ENCODE measurements at places on chromosomes 6 and 20.

GRCh38 chr6:154343473-154344308 lies 12.9 kb downstream of the IPCEF1 start:
- peak overlapping the region; percentile 1 for H3K4me3 ChIP-seq
- peaks cover 28% of the 10 kb centered on the region for H3K4me1 ChIP-seq
- H3K27ac ChIP-seq: peak overlapping the region; percentile 19
- H3K27me3 ChIP-seq: no peaks in the 10 kb centered on the region
- no peak for DNase-seq

DNA sequence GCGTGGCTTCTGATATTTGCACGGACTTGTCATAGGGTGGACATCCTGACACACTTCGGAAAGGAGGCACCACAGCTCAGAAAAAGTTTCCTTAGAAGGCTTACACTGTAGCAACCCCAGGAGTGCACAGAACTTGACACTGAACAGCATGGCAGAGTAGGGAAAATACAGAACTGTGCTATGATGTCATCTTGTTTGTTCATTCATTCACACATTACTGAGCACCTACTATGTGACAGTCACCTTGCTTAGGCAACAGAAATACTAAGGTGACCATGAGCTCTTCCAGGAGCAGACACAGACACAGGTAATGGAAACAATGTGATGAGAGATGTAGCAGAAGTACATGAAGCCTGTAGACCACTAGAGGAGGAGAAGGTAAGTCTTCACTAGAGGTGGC lies 2.5 kb upstream of the PIGT start:
- peaks cover 5% of the 10 kb centered on the region for H3K27me3 ChIP-seq
- H3K4me3 ChIP-seq: no peak overlapping the region
- DNase-seq: no peak
- peaks cover 10% of the 10 kb centered on the region for H3K36me3 ChIP-seq
- peaks cover 9% of the 10 kb centered on the region for H3K4me1 ChIP-seq

DNA sequence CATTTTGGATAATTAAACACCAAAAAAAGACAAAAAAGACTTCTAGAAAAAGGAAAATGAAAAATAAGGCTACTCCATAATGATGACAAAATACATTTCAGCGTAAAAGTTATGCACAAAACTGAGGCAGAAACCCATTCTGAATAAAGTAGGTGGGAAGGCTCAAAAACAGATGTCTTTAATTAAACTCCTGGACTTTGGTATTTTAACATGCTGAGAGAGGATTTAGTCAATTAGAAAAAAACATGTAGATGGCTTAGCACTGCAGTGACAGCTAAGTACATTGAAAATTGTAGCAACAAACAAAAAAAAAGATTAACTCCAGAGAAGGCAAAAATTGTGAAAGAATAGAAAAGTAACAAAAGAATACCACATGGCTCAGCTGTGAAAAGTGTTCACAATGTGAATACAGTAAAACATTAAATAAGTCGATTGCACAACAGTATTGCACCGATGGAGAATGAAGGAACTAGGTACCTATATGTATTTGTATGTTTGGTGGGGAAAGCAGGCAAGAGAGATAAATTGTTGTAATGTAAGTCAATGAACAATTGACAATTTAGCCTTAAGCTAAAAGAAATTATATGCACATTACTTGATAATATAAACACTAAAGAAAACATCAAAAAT lies 59.5 kb downstream of the TBC1D32 start:
- no peak for DNase-seq
- no peaks in the 10 kb centered on the region for H3K4me1 ChIP-seq
- no peaks in the 10 kb centered on the region for H3K27me3 ChIP-seq
- peaks cover 13% of the 10 kb centered on the region for H3K36me3 ChIP-seq
- H3K4me3 ChIP-seq: no peak overlapping the region

DNA sequence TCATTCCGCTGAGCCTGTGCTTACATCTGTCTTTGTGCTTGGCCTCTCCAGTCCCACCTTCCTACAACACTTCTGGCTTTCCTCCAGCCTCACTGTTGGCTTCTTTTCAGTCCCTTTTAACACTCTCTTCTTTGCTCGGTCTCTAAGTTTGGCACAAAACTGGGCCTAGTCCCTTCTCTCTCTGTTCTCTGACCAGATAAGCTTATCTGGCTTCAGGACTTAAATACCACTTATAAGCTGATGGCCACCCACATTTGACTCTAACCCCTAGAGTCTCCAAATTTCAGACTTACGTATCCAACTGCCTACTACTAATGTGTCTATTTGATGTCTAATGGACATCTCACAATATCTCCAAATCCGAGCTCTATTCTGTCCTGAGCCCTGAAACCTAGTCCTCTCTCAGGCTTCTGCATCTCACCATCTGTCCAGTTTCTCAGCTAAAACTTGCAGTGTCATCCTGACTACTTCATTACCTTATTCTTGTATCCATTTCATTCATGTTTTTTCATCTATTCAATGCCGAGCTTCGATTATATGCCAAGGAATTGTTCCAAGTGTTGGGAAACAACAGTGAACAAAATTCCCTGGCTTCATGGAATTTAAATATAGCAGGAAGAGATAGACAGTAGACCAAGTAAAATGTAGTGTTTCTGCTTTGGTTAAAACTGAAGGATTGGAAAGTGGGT lies 40.1 kb downstream of the TBPL1 start:
- H3K36me3 ChIP-seq: no peaks in the 10 kb centered on the region
- no peak for DNase-seq
- peaks cover 6% of the 10 kb centered on the region for H3K4me1 ChIP-seq
- no peaks in the 10 kb centered on the region for H3K27me3 ChIP-seq
- no peak overlapping the region for H3K4me3 ChIP-seq

DNA sequence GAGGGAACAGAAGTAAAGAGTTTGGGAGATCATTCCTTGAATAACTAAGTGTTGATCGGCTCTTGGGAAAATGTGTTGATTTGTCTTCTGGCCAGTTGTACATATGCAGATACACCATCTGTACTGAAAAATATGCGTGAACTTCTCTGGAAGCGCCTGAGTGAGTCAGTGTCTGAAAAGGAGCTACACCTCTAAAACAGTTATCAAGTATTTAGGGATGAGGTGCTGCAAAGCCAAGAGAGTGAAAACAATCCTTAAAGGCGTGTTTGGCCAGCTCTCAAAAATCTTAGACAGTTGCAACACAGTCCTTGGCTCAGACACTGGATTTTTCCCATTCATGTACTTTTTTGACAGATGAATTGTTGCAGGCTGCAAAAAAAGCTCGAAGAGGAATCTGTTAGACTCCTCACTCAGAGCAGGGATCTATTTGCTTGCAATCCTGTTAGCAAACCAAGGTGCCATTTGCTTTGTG lies 61.3 kb downstream of the BMP6 start:
- no peak overlapping the region for H3K27ac ChIP-seq
- peaks cover 1% of the 10 kb centered on the region for H3K27me3 ChIP-seq
- H3K4me3 ChIP-seq: no peak overlapping the region

DNA sequence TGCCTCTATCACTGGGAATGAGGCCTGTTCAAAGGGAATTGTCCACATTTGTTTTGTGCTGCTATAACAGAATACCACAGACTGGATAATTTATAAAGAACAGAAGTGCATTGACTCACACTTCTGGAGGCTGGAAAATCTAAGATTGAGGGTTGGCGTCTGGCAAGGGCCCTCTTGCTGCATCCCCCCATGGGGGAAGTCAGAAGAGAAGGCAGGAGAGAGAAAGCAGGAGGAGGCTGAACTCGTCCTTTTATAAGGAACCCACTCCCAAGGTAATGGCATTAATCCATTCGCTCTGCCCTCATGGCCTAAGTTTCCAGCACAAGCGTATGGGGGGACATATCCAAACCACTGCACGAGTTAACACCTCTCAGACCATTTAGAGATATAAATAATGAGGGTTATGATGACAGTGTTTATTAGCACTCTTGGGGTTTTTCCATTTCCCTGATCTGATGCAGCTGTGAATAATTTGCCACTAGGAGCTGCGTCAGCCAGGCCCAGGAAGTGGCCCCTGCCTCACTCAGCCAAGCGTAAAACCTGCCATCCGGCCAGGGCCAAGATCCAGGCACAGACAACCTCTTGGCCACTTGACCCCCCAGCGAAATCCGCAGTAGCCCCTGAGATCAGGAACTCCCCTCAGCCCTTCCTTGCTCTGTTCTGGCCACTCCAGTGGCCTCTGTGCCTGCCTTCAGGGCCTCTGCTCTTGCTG lies 14.2 kb upstream of the SLCO4A1 start:
- H3K36me3 ChIP-seq: no peaks in the 10 kb centered on the region
- peaks cover 4% of the 10 kb centered on the region for H3K27me3 ChIP-seq
- peaks cover 19% of the 10 kb centered on the region for H3K4me1 ChIP-seq
- no peak overlapping the region for H3K4me3 ChIP-seq
- DNase-seq: no peak

DNA sequence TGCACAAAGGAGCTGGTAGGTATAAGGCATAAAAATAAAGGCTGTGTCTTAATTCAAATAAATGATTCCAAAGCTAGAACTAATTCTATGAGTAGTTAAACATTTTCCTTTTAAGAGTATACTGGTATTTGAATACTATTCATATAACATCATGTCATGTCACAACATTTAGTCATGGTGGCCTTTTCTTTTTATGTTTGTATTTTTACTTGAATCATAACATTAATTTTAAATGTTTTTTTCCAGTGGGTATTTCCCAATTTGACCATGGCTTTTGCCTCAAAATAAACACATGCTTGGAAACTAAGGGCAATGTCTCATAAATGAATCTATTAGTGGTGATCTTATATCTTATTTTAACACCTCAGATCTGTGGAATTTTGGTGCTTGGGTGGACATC lies 177.1 kb downstream of the CD109 start:
- no peak for DNase-seq
- H3K36me3 ChIP-seq: peaks cover 10% of the 10 kb centered on the region
- no peak overlapping the region for H3K4me3 ChIP-seq
- no peaks in the 10 kb centered on the region for H3K27me3 ChIP-seq
- H3K27ac ChIP-seq: no peak overlapping the region

- H3K4me1 ChIP-seq: peaks cover 31% of the 10 kb centered on the region
- peaks cover 8% of the 10 kb centered on the region for H3K27me3 ChIP-seq
- H3K4me3 ChIP-seq: peak overlapping the region; percentile 84
- no peak for DNase-seq
- no peak overlapping the region for H3K27ac ChIP-seq
- peaks cover 11% of the 10 kb centered on the region for H3K36me3 ChIP-seq
Measured at GRCh38 chr20:653590-654416, 803 bp upstream of the SRXN1 start.

- DNase-seq: no peak
- peaks cover 32% of the 10 kb centered on the region for H3K4me1 ChIP-seq
- peak overlapping the region; percentile 57 for H3K27ac ChIP-seq
- H3K4me3 ChIP-seq: no peak overlapping the region
- H3K36me3 ChIP-seq: peaks cover 15% of the 10 kb centered on the region
- H3K27me3 ChIP-seq: peaks cover 8% of the 10 kb centered on the region
Measured at GRCh38 chr6:34324738-34325444, 67.6 kb downstream of the NUDT3 start.

DNA sequence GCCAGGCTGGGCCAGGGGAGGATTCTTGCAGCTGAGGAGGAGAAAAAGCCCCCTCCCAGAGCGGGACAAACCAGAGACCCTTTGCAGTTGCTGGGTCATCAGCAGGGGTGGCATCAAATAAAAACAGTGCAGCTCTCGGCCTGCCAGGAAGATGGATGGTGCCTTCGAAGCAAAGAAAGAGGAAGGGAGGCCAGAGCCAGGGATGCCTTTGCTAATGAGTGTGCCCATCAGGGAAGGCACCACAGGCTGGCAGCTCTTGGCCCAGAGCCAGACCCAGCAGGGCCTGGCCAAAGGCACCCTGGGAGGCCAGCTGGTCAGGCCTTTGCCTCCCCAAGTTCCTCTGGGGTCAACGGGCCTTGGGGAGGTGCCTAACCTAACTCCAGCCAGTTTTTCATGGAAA lies 26.3 kb upstream of the ZNF318 start:
- H3K36me3 ChIP-seq: no peaks in the 10 kb centered on the region
- DNase-seq: no peak
- H3K4me3 ChIP-seq: no peak overlapping the region
- peaks cover 6% of the 10 kb centered on the region for H3K27me3 ChIP-seq
- H3K4me1 ChIP-seq: peaks cover 33% of the 10 kb centered on the region

GRCh38 chr6:23302514-23302913 lies 733.1 kb downstream of the HDGFL1 start:
- H3K4me3 ChIP-seq: no peak overlapping the region
- H3K4me1 ChIP-seq: peaks cover 5% of the 10 kb centered on the region
- no peaks in the 10 kb centered on the region for H3K36me3 ChIP-seq
- no peak overlapping the region for H3K27ac ChIP-seq
- no peaks in the 10 kb centered on the region for H3K27me3 ChIP-seq

DNA sequence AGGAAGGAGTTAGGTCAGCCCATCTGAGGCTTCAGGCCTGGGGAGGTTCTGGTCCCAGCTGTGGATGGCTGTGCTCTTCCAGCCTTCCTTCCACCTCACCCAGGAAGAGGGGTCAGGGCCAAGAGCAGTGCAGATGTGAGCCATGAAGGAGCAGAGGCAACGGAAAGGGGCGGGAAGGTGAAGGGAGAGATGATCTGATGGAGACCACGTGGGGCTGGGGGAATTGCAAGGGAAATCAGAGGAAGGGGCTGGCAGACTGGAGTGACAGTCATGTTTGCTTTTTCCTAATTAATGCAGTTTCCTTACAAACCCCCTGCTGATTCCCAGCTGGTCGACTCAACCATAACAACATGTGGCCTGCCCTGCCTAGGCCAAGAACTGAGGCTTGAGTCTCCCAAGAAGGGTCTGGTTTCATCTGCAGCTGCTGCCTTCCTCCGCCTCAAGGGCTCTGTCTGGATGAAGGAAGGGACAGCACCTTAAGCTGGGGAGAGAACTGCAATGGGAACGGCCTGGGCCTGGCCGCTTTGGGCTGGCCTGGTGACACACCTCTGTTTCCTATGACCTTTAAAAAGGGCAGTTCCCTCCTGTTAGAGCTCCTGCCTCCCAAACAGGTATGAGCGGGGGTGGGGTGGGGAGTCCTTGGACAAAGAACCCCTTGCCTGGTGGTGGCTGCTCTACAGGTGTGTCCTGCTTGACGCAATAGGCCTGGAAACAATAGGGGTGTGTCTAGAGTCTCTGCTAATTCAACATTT lies 7.8 kb upstream of the MRPS18A start:
- DNase-seq: no peak
- peaks cover 15% of the 10 kb centered on the region for H3K4me1 ChIP-seq
- no peaks in the 10 kb centered on the region for H3K36me3 ChIP-seq
- no peaks in the 10 kb centered on the region for H3K27me3 ChIP-seq
- H3K4me3 ChIP-seq: no peak overlapping the region
- no peak overlapping the region for H3K27ac ChIP-seq

- no peak overlapping the region for H3K27ac ChIP-seq
- no peaks in the 10 kb centered on the region for H3K36me3 ChIP-seq
- no peak overlapping the region for H3K4me3 ChIP-seq
- H3K4me1 ChIP-seq: no peaks in the 10 kb centered on the region
Measured at GRCh38 chr6:19210849-19211590, 626.1 kb upstream of the ID4 start.

GRCh38 chr6:107633680-107634323 lies 143.9 kb downstream of the SOBP start:
- peaks cover 6% of the 10 kb centered on the region for H3K4me1 ChIP-seq
- H3K27me3 ChIP-seq: peaks cover 9% of the 10 kb centered on the region
- H3K4me3 ChIP-seq: peak overlapping the region; percentile 82
- no peak overlapping the region for H3K27ac ChIP-seq
- peaks cover 4% of the 10 kb centered on the region for H3K36me3 ChIP-seq

Data from endothelial cell (in vitro differentiated cells).